T-helper 2 cell (primary cell): ENCODE measurements at places on chromosomes 4 and X.

GRCh38 chr4:150573534-150573933 is 8.4 kb upstream of the MAB21L2 start:
- peak; percentile 6 for DNase-seq

DNA sequence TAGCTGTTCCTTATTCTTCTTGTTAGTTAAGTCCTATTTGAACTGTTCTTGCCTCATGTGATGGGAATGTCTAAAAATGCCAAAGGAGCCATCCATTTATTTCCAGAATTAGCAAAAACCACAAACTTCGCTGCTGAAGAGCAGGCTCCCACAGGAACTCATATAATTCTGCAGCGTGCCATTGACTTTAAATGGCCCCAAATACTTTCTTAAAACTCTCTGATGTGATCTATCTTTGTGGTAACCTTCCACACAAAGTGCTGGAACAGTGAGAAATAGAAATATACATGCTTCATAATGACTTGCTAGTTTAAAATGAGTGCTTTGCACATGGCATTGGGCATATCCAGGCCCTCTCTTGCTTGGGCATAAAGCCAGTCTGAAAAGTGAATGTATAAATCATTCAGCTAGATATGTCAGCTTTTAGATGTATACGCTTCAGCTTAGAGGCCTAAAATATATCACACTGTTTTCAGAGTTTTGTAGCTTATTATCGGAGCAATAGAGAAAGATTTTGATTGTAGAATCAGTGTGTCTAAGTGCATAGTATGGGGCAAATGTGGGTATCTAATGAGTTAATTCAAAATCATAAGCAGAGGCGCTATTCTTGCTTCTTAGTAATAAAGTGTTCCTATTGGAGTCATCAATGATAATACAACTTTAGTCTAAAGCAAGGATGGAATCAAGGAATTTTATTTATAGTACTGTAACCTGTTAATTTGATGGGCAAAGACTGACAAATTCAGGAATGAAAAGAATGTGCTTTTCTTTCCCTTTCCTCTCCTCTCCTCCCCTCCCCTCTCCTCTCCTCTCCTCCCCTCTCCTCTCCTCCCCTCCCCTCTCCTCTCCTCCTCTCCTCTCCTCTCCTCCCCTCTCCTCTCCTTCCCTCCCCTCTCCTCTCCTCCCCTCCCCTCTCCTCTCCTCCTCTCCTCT is 392.2 kb upstream of the ZFP42 start:
- no peak for DNase-seq

DNA sequence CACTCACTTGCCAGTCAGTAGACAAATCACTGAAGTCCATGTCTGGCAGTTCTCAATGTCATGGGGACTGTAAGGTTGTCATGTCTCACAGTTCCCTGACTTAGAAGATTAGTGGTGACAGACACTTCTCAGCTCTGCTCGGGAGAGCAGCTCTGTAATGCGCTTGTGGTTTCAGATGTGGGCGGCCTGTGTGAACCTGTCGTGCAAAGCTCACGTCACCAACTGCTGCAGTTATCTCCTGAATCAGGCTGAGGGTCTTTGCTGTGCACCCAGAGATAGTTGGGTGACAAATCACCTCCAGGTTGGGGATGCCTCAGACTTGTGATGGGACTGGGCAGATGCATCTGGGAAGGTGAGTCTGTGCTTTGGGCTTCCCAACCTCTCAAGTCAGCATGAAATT is at the start of gene IL9R:
IL9R (plus strand) TSS at position 261 of the 400 bp plus-strand sequence; CDS start at position 325, 64 bp downstream.
- no peak for DNase-seq

GRCh38 chr4:20193141-20193936 is 58.4 kb upstream of the SLIT2 start:
- no peak for DNase-seq

GRCh38 chr4:8143392-8144140 is 15.0 kb downstream of the ABLIM2 start:
- no peak for DNase-seq
